Activated naive CD4-positive, alpha-beta T cell (primary cell): ENCODE measurements at places on chromosomes 1 and 21.

- no peak for DNase-seq
These were observed 16.1 kb downstream of the PARS2 start for GRCh38 chr1:54748094-54748835.

DNA sequence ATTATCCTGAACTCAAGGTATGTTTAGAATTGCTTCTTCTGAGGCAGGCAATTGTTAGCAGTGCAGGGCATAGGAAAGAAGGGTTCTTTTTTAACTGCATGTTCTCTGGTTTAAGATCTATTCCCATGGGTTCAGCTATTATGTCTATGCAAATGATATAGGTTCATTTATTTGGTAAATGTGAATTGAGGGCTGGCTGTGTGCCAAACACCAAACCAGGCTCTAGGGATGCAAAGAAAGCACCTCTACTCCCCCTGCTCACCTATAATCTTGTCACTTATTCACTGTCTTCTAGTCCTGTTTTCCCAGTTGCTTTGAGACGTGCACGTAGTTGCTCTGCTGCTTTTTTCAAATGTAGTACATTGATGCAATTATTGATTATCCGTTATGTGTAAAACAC, 691 bp upstream of the KIFAP3 start:
- no peak for DNase-seq

DNA sequence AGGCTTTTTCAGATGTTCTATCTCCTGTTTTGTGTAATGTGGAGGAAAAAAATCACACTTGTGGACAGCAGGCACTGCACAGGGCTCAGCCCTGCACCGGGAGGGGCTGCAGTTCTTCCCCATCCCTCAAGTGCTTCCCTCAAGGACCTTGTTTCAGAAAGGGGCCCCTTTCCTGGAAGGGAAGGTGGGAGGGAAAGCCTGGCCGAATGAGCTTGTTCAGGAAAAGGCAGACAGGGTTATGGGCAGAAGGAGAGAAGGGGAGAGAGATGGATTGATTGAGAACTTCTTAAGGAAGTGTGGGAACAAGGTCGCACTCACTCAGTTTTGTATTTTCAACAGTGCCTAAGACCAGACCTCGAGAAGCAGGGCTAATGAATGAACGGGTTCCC, 41.2 kb downstream of the OLFML2B start:
- no peak for DNase-seq

DNA sequence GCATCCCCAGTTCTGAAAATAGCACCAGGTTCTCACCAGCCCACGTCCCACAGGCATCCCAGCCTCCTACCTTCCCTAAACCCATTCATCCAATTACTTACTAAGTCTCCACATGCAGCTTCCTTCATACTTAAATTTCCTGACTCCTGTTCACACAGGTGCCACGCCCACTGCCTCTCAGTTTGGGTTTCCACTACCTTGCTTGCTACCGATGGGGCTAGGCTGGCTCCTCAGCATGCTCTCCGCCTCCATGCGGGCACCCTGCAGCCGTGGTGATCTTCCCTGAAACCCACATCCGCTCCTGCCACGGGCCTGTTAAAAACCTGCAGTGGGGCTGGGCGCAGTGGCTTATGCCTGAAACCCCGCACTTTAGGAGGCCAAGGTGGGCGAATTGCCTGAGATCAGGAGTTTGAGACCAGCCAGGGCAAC, 70.4 kb upstream of the ANGPTL1 start:
- no peak for DNase-seq

DNA sequence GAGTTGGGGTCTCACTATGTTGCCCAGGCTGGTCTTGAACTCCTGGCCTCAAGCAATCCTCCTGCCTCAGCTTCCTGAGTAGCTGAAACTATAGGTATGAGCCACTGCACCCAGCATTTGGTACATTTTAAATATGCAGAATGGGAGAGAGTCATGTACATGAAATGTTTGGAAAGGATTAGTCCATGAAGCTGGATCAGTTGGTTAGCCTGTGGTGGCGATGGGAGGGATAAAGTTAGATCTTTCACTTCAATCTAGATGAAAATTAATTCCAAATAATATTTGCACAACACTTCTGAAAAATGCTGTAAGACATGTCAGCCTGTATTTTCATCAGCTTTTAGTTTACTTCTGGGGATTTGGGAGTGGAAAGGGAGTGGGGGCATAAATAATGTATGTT, 188.9 kb downstream of the HUNK start:
- no peak for DNase-seq

- no peak for DNase-seq
These were observed 14.4 kb downstream of the PPFIA4 start for GRCh38 chr1:203040513-203041275.

GRCh38 chr1:165439330-165439729, 5.6 kb downstream of the RXRG start:
- no peak for DNase-seq

DNA sequence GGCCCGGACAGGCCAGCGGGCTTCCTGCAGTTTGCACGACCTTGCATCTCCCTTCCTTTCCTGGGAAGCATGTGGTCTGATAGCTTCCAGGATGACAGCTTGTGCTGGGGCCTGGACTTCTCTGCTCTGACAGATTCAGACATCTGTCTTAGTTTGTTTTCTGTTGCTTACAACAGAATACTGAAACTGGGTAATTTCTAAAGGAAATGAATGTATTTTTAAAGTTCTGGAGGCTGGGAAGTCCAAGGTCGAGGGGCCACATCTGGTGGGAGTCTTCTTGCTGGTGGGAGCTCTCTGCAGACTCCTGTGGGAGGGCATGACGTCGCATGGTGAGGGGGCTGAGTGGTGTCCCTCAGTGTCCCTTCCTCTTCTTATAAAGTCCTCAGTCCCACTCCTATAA, 35.3 kb upstream of the TENT5B start:
- no peak for DNase-seq

- no peak for DNase-seq
These were observed 11.3 kb upstream of the DNMT3L start for GRCh38 chr21:44273046-44273445.

GRCh38 chr1:206716159-206716869, 31.6 kb downstream of the MAPKAPK2 start:
- DNase-seq, result no peak

DNA sequence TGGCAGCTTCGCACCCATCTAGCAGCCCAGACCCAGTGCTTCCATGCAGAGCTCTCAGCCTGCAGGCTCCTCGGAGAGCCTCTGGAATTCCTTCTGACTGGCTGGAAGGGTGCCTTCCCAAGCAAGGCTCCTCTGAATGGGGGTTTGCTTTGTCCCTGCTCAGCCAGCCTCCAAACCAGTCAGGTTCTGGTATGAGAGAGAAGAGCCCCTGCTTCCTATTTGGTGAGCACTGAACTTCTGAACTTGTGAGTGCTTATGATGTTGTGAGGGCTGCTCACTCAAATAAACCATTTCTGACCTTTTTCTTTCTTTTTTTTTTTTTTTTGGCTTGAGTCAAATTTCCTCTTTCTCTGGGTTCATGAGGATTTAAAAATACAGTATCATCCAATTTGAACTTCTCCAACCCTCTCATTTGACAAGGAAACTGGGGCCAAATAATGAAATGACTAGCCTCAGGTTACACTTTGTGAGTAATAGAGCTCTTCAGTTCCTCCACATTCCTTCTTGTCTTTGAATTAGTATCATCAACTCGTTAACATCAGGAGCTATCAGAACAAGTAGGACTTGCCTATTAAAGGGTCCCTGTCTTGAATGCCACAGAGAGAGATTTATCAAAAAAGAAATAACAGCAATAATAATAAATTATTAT, 39.6 kb downstream of the GFI1 start:
- DNase-seq, result no peak

DNA sequence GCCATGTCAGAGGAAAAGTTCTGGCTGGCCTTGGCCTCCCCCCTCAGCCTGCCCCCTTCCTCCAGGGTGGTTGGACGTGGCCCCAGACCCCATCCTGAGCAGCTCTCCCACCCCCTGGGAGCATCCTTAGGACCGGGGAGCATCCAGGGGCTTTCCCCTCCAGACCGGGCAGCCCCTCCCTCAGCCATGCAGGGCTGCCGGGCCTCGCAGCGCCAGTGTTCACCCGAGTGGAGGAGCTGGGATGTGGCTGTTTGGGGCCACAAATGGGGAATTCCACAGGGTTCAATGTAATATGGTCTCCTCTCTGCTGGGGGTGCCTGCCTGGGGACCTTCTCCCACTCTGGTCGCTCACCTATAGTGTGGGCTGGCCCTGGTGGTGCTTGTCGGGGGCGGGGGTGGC, 4.2 kb upstream of the PFKL start:
- no peak for DNase-seq

DNA sequence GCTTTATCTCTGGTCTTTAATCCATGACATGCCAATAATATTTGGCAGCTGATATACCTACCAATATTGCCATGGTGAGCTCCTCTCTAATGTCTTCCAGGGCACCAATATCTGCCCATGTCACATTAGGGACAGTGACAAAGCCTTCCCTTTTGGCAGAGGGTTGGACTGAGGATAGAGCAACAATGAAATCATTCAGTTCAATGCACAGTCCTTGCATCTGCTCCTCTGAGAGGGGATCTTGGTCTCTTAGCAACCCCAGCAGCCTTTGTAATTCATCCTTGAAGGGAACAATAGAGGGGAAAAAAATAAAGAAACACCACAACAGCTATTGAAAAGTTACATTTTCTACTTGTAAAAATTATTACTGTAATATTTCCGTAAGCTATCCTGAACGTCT, 42.3 kb downstream of the NVL start:
- no peak for DNase-seq

GRCh38 chr1:80444171-80444570, 1356.6 kb upstream of the ADGRL2 start:
- no peak for DNase-seq

DNA sequence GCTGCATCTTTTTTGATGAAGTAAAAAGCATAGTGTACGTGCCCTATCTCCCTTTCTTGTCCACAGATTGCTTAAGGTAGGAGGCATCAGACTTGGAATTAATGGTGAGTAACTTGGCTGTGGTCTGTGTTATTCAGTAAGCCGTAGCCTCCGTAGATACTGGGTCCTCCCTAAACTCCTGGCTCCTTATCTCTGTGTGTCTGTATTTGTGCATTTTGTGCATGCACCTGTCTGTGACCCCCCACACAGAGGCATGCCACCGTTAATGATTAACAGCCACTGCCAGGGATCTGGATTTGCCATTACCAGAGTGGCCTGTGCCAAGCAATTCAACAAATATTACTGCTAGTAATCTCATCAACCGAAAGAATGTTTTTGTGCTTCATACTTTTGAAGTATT, 31.9 kb downstream of the MAP3K21 start:
- DNase-seq, result no peak

DNA sequence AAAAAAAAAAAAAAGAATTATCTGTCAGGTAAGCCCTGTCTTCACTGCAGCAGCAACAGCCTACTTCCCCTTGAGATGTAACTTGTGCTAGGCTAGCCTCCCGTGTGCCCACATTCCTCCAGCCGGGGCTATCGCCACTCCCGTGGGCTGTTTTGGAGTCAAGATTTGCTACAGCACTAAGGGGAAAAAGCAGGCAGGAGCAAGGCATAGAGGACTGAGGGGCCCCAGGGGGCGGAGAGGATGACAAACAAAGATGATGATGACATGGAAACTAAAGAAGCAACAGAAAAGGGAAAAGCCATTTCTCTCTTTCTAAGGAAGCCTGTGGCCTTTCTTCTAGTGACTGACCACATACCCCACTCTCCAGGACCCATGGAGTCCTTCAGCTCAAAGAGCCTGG, 1.9 kb downstream of the TNFAIP8L2 start:
- no peak for DNase-seq

GRCh38 chr1:43152866-43153265, 19.2 kb downstream of the EBNA1BP2 start:
- DNase-seq, result no peak

- no peak for DNase-seq
These were observed 430.6 kb upstream of the DAB1 start for GRCh38 chr1:57854436-57854835.

- no peak for DNase-seq
These were observed 131.8 kb upstream of the PKN2 start for GRCh38 chr1:88552226-88552625.

DNA sequence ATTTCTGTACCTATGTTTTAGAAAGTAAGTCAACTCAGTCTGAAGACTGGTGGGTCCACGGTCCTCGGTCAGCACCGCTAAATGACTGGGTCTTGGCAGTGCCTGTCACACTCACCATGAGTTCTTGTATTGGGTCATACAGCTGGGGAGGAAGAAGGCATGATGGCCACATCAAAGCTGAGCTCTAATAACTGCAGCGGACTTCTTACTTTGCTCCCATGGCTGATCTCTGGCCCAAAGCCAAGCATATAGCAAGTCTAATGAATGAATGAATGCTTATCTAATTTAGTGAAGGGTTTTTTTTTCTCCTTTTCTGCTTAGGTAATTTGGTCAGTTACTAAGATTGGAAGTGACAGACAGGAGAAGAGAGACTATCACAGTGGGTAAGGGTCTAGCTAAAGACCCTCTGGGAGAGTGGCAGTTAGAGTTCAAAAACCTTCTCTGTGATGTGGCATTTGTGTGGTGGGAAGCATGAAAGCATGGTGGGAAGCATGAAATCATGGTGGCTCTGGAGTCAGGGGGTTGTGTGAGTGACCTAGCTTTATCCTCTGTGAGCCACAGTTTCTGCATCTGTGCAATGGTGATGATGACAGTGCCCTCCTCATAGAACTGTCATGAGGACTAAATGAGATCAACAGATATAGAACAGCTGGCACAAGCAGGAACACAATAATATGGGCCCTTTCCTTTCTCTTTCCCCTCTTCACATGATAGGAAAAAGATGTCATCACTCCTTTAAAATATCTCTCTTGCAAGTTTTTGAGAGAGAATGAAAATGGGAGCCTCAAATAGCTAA, 78.9 kb upstream of the JAK1 start:
- no peak for DNase-seq

DNA sequence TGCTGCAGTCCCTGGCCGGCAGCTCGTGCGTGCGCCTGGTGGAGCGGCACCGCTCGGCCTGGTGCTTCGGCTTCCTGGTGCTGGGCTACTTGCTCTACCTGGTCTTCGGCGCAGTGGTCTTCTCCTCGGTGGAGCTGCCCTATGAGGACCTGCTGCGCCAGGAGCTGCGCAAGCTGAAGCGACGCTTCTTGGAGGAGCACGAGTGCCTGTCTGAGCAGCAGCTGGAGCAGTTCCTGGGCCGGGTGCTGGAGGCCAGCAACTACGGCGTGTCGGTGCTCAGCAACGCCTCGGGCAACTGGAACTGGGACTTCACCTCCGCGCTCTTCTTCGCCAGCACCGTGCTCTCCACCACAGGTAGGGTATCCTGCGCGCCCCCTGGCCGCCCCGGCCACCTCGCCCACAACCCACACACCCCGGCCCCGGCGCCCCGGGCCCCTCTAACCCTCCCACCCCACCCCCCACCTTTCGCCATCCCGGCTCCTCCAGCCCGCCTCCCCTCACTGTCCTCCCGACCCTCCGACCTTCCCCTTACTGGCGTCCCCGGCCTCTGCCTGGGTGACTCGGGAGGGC, 352 bp downstream of the KCNK1 start:
- DNase-seq, result no peak

- DNase-seq, result peak; percentile 12
These were observed 11.0 kb upstream of the SERBP1 start for GRCh38 chr1:67441183-67441582.

DNA sequence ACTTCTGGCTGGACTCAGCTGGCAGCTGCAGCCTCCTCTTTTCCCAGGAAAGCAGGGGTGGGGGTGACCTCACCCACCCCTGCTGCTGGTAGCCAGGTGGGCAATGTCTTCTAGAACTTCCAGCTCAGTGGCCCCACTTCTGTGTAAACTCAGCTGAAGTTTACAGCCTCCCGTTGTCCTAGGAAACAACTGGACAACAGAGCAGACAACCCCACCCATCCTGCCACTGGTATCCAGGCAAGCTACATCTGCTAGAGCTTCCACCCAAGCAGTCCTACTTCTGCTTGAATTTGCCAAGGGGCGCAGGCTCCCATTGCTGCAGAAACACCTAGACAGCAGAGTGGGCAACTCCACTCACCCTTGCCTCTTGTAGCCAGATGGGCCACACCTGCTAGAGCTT, 309.6 kb upstream of the BEND5 start:
- no peak for DNase-seq
